ENCODE measurements at places on chromosomes 4 and X.

DNA sequence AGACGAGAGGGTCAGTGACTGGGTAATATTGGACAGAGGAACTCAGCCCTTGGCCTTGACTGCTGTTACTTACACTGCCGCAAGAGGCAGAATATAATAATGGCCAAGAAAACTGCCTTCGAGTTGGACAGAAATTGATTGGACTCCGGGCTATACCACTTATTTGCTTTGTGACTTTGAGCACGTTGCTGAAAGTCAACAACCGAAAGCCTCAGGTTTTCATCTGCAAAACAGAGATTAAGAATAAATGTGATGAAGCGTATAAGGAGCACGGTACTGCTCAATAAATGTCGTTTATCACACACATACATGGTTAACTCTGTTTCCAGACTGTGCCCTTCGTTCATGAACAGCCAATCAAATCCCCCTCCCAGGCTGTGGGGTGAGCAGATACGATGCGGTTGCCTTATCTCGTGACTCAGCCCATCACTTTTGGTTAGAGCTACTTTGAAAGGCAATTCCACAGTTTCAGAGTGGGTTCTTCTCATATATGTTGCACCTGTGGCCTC, 91.6 kb downstream of the TSPAN7 start:
- DNase-seq, result peak; percentile 88

DNA sequence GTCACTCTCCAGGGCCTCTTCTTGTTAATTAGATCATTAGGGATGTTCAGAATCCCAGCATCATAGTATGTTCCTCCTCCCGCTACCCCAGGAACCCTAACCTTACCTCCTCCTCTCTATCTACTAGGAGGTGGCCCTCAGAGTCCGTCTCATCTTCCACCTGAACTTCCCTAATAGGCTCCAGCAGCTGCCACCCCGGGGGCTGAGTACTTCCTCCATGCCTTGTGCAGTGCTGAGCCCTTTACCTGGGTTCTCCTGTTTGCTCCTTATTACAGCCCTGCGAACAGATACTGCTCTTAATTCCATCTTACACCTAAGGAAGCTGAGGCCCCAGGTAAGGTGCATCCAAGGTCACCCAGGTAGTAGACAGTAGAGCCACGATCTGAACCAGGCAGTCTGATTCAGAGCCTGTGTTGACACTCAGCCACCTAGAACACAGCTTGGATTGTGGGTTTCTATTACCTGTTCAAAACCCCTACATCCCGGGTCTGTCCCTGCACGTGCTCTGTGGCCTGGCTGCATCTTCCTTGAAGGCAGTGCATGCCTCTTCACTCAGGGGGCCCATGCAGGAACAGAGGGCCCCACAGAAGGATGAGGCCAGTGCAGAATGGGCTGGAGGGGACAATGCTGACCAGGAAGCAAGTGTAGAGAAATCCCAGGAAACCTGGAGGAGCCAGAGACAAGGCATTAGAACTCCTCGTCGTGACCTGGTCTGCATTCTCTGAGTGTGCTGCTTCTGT, 51.4 kb upstream of the MSANTD1 start:
- DNase-seq, result no peak

- no peak for DNase-seq
These were observed 743.3 kb upstream of the SLIT2 start for GRCh38 chr4:19508442-19508841.

DNA sequence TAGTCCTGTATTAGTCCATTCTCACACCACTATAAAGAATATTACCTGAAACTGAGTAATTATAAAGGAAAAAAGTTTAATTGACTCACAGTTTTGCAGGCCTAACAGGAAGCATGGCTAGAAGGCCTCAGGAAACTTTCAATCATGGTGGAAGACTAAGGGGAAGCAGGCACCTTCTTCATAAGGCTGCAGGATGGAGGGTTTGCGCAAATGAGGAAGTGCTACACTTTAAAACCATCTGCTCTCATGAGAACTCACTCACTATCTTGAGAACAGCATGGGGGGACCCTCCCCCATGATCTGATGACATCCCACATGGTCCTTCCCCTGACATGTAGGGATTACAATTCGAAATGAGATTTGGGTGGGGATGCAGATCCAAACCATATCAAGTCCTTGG, 12.1 kb upstream of the MAGEA11 start:
- DNase-seq, result no peak

DNA sequence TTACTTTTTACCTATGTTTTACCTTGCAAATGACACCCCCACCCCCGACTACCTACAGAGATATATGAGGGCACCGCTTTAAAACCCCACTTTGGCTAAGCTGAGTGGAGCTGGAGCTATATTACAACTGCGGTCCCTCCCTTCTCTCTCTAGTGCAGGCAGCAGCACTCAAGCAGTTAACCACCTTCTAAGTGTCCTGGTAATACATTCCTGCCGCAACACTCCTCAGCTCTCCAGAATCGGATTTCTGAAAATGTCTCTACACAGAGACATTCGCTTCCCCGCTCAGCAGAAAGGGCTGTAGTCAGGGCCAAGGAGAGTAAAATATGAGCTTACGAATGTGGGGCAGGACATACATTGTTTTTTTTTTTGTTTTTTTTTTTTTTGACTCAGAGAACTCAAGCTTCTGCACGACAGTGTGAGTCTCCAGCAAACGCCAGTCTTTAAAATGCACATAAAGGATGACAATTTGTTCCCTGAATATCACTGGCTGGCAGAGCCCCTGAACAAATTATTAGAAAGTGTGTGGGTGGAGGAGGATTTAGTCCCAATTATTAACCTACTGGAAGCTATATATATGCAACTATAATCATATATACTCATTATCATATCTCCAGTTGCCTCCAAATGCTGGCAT, 287.0 kb upstream of the TET2 start:
- DNase-seq, result no peak

- no peak for DNase-seq
These were observed 40.0 kb upstream of the DHX15 start for GRCh38 chr4:24624381-24624780.

DNA sequence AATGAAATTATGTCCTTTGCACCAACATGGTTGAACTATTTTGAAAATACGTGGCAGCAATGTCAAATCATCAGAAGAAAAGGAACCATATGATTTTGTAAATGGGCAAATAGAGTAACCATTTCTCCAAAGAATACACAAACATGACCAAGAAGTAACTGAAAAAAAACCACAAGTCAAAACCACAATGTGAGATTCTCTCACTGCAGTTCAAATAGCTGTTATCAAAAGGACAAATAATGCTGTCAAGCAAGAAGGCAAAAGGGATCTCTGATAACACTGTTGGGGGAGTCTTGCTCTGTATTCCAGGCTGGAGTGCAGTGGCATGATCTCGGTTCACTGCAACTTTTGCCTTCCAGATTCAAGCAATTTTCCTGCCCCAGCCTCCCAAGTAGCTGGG, 280.8 kb upstream of the ZCCHC13 start:
- DNase-seq, result no peak

DNA sequence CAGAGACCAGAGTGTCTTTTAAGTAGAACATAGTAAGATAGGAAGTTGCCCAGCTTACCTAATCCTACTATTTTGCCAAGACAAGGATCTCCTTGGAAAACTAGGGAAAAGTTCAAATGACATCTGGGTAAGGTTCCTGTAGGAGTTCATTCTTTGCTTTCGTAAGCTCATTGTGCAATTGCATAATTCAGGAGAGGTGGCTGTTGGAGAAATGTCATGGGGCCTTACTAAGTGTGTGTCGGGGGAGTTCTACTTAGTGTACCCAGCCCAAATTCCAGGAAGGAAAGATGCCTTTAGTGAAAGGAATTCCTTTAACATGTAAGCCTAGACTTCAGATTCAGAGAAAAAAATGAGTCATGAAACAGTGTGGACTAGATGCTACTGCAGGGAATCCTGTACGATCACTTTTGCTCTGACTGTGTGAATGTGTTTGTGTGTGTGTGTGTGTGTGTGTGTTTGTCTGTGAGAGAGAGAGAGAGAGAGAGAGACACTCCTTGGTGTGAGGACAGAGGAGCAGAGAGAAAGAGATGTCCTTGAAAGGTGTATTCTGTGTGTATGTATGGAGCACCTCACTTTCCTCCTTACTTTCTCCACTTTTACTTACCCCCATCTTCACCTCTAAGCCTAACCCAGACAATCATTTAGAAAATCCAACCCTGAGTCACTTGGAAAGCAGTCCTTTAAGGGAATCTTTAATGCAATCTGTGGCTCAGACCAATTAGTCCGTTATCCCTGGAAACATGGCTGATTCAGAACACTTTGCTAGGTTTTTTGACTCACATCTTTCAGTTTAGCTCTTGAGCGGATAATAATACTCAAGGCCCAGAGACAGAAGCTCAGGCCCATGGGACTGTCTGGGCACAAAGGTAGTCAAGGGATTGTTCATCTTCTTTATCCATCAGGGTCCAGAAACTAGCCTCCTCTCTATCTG, 114.5 kb upstream of the ACSL4 start:
- no peak for DNase-seq

DNA sequence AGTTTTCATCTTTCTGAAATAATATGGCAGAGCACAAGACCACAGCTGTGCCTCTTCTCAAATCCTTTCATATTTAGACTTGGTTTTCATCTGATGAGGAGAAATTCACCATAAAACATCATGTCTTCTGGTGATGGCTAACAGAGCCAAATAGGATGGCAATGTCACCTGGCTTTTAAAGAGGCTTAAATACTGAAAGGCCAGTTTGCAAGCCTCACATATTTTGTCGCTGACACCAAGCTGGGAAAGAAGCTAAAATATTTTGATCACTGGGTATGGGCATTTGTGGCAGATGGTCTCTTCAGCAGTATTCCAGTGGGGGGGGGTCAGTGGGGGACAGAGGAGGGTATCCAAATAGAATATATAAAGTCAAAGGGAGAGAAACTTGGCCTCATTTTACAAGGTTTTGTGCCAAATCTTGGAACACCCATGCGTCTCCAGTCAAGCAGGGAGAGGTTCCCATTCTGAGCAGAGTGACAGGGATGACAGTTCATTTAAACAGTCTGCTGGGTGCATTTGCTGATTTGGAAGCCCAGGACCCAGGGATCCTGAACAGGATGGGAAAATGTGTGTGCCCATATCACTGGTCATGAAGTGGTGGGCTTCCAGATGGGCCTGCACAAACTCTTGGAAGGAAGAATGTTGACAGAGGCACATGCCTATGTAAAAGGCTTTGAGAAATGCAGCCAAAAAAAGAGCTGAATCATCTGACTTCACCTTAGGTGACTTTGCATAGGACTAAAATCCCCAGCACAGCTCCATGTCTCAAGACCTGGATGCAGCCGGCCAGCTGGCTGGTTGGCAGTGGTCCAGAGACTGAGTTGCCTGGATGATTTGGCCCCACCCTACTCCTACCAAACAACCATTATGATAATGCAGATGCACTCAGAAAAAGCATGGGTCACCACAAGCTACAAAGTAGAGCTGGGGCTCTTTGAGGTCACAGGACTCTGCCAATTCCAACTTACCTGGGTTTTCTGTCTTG, 484.4 kb upstream of the NR3C2 start:
- no peak for DNase-seq

DNA sequence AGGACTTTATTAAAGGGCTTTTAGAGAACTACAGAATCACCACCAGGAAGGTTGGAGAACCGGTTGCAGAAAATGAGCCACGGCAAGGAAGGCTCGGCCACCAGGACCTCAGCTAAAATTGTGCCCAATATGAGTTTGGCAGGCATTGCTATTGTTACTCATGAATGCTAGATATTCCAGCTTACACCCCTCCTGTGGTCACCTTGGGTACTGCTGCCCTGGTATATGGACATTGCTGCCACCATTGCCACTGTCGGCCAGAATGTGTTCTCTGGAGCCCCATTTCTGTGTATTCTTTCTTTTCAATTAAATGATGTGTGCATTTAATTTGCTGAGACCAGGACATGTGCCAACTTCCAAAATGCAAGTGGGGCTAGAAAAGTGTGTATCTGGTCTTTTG, 626.7 kb upstream of the BOD1L1 start:
- no peak for DNase-seq

DNA sequence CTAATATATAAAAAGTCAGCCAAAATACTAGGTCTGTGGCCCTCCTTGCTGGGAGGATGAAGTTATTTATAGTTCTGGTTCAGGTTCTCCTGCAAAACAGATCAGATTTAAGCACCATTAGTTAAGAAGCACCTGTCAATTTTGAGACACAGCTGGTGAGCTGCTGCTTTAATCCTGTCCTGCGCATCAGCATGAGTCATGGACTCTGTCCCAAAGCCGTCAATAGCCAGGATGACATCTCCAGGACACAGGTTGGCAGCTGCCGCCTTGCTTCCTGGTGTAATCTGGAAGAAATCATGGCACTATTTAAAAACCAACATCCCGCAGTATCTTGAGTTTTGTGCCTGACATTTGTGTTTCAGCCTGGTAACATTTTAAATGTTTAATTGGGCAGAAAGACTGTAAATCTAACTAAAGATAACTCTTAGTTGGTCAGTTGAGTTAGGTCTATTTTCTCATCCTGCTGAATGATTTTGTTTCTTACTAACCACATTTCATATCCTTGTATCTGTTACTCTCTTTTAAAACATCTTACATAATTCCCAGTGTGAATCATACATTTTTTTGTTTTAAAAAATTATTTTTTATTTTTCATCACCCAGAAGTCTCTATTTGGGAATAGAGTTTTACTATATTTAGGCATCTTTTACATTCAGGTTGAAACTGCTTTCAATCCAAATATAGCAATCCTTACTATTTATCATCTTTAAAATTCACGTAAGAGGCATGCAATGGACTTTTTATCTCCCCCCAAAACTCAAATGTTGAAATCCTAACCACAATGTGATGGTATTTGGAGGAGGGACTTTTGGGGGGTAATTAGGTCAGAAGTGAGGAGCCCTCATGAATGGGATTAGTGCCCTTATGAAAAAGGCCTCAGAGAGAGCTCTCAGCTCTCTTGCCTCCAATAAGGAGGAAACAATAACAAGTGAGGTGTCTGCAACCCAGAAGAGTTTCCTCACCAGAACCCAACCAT, 10.1 kb downstream of the PDLIM3 start:
- DNase-seq, result no peak

DNA sequence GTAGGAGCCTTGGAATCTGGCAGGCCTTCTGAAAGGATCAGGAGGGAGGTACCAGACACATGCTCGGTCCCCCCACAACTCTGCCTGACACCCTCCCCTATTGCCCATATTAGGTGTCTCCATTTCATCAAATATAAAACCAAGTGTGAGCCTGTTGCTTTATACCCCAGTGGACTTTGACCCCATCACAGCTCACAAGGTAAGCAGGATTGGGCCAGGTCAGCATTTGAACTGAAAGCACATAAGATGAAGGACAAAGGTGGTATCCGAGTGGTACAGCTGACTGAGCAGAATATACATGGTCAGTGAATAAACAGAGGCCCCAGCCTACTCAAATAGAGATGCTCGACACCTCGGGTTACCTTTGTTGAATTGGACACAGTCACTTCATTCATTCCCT, 20.0 kb downstream of the SLC25A43 start:
- no peak for DNase-seq

GRCh38 chr4:15945516-15945915, 7.0 kb upstream of the FGFBP1 start:
- no peak for DNase-seq

DNA sequence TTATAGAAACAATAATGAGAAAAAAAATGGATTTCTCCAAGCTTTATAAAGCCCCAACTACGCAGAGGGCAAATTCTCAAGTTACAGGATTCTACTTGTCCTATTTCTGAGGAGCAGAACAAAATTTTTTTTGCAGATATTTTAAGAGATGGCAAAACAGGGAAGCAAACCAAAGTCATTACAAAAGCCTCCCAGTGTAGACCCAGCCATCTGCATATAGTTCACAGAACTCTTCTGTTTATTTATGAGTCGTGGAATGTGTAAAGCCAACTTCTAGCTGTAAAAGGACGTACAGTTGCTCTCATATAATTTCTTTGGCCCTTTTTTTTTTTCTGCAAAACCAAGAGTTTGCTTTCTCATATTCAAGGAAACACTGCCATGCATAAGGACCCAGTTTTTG, 120.4 kb downstream of the PCDH7 start:
- no peak for DNase-seq

- no peak for DNase-seq
These were observed 981 bp downstream of the TET2 start for GRCh38 chr4:105147553-105148161.
